ENCODE measurements at places on chromosomes 2 and 18. TPM values are rescaled to one million over a fixed set of nuclear protein-coding genes. Genes with fewer than 3 reads are reported as not detected.

The CNGA3 gene
- not detected for polyA plus RNA-seq

The COPS8 gene
- 94.6 TPM for polyA plus RNA-seq

The MAP2 gene
- 0.69 TPM for polyA plus RNA-seq

- peak; percentile 92 for DNase-seq
Observed at GRCh38 chr2:66851449-66851872, 416.5 kb downstream of the MEIS1 start.

The CCDC68 gene
- polyA plus RNA-seq, result 7.3 TPM

GRCh38 chr2:2762166-2762908, 431.3 kb upstream of the MYT1L start:
- DNase-seq, result no peak

The SERPINB3 gene
- polyA plus RNA-seq, result not detected

DNA sequence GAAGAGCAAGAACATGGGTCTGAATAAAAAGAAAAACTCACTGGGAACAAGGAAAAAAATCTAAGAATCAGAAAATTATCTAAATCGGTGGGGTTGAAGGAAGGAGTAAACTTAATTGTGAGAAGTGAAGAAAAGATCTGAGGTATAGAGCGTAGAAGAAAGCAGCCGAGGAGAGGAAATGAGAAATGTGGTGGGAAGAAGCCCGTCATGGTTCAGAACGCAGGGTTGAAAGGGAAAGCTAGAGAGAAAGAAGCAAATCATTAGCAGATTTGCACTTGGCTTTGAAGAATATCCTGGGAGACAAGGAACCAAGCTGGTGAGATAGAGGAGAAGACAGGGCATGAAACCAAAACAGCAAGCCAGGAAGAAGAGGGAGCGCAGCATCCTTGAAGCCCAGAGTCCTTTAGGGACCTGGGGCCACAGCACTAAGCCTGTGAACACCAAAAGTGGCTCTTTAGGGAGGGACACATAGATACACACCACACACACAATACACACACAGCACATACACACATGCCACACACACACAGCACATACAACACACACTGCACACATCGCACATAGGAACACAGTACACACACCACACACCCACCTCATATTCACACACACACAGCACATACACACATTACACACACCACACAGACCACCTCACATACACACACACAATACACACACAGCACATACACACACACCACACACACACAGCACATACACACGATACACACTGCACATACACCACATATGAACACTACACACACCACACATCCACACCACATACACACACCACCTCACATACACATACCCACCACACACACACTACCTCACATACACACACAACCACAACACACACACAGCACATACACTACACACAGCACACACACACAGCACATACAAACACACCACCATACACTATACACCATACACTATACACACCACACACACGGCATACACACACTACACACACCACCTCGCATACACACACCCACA, 274.6 kb downstream of the ETAA1 start:
- DNase-seq, result no peak

DNA sequence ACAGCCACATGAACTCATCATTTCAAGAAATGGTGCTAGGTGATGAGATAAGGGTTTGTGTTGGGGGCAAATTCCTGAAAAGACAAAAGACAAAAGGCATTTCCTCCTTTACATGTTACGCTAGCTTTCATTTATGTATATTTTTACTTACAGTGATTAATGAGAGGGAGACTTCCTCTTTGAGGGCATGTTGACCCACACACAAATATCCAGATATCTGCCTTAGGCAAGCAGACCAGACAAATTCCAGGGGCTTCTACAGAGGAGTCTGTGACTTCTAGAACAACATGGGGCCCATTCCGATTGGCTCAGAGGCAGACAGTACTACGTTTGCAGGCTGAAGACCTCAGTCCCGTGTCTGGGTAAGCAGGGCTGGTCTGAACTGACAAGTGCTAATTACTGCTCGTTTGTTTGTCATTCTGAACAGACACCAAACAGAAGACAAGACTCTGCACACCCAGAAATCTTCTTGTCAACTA, 74.8 kb upstream of the ST6GAL2 start:
- no peak for DNase-seq

GRCh38 chr2:71064754-71065621, 3.5 kb upstream of the NAGK start:
- no peak for DNase-seq

The CREG2 gene
- not detected for polyA plus RNA-seq

- DNase-seq, result peak; percentile 73
Observed at GRCh38 chr2:105239924-105240323, 1.6 kb upstream of the GPR45 start.

GRCh38 chr18:25883091-25883490, 207.3 kb downstream of the SS18 start:
- DNase-seq, result no peak

GRCh38 chr2:3443083-3443482, 63.6 kb downstream of the TRAPPC12 start:
- no peak for DNase-seq

The FZD7 gene
- polyA plus RNA-seq, result 40.6 TPM

GRCh38 chr2:237280229-237280628, 133.7 kb downstream of the COL6A3 start:
- peak; percentile 97 for DNase-seq

- no peak for DNase-seq
Observed at GRCh38 chr2:208595386-208596275, 189.0 kb downstream of the PTH2R start.

DNA sequence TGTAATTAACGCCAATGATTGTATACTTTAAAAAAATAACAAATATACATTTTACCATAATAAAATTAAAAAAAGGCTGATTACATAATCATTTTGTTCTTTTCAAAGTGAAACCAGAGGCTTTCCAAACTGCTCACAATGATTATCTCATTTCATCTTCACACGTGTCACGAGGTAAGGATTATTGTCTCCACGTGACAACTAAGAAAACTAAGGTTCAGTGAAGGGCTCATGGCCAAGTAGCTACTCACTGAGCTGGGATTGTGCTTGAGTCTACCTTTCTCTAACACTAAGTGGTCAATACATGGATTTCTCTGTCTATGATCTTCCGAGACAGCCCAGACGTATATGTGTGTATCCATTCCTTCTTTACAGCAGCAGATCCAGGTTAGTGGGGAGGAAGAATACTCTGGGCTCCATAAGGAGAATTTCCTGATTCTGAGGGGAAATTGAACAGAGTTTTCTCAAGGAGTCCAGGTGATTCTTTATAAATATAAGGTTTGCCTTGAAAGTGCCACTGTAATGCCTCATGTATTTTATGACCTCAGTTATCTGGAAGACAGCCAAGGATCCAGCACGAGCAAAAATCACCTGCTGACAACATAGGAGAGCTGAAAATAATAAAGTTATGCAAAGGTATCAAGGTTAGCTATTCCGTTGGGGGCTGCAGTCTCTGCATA, 25.6 kb upstream of the ACSL3 start:
- DNase-seq, result no peak

- no peak for DNase-seq
Observed at GRCh38 chr2:30565851-30566358, 118.9 kb downstream of the LCLAT1 start.

Measured in AG04450 (cell line).